ENCODE measurements at places on chromosomes 3 and 15.

GRCh38 chr3:193865339-193865738, 270.6 kb upstream of the HES1 start:
- no peak for DNase-seq

- DNase-seq, result no peak
Observed at GRCh38 chr3:21750831-21751391, at the start of gene ZNF385D. TSS of gene ZNF385D (minus strand) at chr3:21751210. CDS start at chr3:21750916, 294 bp downstream.

- DNase-seq, result no peak
Observed at GRCh38 chr3:184031187-184031792, at the start of gene HTR3D. TSS of gene HTR3D (plus strand) at chr3:184031742. CDS start at chr3:184031742, 0 bp downstream.

DNA sequence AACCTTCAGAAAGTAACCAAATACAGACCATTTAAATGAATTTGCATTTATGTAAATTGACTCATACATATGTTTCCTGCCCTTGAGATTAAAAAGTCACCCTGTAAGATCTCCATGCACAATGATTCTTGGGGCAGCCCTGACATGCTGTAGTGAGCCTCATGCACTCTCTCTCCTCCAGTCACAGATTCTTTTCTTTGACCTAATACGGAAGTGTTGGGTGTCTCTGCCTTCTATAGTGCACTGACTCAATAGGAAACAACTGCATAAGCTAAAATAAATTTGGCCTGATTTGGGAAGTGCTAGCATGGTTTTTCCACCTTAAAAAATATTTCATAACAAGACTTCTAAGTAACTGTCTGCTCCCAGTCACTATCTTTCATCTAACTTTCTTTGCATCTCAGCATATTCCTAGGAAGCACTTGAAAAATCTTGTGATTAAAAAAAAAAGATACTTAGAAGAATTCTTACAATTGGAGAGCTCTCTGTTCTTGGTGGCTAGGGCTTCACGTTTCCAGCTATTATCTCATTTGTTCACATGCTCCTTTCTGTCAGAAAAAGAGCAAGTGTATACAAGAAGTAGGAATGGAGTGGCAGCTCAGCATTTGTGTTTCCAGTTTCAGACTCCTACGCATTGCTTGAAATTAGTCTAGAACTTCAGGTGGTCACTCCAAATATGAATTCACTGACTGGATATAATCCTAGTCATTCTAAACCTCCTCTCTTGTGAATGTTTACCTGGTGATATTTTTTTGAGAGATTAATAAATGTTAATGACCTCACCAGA, 207.9 kb upstream of the COL8A1 start:
- DNase-seq, result no peak

GRCh38 chr3:118974356-118975097, 60.1 kb downstream of the IGSF11 start:
- no peak for DNase-seq

DNA sequence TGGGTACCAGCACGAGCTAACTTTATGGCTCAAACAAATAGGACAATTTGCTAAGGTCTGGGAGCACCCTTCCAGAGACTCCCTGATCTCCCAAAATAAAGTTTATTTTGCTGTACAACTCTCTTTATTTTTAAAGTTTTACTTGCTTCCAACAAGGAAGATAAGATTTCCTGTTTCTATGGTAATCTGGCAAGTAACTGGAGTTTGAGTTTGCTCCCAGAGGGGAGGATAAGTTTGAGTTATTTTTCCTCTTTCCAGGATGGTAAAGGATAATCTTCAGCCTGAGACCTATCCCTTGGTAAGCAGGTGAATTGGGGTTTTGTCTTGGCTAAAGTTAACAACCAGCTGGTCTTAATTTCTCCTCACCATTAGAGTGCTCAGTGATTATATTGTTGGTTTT, 1019.4 kb upstream of the ALCAM start:
- DNase-seq, result no peak

GRCh38 chr3:106030627-106030963, 161.8 kb upstream of the CBLB start:
- no peak for DNase-seq

DNA sequence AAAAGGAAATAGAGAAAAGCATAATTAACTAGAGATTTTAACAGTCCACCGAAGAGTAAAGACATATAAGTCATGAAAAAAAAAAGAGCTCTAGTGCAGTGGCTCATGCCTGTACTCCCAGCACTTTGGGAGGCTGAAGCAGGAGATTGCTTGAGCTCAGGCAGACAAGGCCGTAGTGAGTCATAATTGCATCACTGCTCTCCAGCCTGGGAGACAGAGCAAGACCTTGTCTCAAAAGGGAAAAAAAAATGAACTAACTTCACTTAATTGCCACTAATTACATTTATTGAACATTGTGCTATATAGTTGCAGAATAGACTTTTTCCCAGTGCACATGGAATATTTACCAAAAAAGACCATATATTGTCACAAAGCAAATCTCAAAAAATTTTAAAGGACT, 221.8 kb downstream of the CBLB start:
- no peak for DNase-seq

- no peak for DNase-seq
Observed at GRCh38 chr3:170207717-170208116, 14.5 kb upstream of the PRKCI start.

GRCh38 chr15:94910166-94910565, 678.8 kb downstream of the MCTP2 start:
- no peak for DNase-seq

DNA sequence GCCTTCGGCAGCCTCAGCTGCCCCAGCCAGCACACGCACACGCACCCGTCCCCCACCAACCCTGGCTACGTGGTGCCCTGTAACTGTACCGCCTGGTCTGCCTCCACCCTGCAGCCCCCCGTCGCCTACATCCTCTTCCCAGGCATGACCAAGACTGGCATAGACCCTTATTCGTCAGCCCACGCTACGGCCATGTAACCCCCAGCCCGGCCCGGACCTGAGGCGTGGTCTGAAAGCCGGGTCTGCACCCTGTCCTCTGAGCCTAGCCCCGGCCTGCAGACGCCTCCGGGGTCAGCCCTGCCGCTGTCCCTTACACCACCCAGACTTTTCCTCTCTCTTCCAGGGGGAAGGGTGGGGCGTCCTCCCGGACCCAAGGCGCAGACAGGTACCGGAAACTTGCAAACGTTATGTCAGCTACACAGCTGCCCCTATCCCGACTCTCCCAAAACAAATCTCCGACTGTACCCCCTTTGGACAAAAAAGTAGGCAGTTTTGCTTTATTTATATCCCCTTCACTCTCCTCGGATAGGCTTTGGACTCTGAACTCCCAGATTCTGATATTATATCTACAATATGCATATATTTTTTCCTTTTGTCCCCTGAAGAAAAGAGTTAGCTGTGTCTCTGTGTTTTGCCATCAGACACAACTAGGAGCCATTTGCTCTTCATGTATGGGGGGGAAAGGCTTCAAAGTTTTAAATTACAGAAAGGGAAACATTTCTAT, 1.4 kb downstream of the SOX14 start:
- DNase-seq, result no peak

- DNase-seq, result no peak
Observed at GRCh38 chr3:13364602-13365271, 55.4 kb downstream of the NUP210 start.

- no peak for DNase-seq
Observed at GRCh38 chr15:90191344-90191687, 9.8 kb upstream of the SEMA4B start.

GRCh38 chr3:5754602-5755001, 567.1 kb downstream of the EDEM1 start:
- no peak for DNase-seq

GRCh38 chr15:90679959-90680358, 37.2 kb upstream of the BLM start:
- no peak for DNase-seq

DNA sequence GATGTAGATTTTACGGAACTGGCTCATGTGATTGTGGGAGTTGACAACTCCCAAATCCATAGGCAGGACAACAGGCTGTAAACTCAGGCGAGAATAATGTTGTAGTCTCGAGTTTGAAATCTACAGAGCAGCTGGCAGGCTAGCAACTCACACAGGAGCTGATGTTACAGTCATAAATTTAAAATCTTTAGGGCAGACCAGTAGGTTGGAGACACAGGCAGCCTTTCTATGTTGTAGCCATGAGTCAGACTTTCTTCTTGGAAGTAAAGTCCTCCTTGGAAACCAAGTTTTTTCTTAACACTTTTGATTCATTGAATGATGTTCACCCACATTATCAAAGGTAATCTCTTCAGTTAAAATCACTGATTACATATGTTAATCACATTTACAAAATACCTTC, 89.1 kb upstream of the ALCAM start:
- no peak for DNase-seq

DNA sequence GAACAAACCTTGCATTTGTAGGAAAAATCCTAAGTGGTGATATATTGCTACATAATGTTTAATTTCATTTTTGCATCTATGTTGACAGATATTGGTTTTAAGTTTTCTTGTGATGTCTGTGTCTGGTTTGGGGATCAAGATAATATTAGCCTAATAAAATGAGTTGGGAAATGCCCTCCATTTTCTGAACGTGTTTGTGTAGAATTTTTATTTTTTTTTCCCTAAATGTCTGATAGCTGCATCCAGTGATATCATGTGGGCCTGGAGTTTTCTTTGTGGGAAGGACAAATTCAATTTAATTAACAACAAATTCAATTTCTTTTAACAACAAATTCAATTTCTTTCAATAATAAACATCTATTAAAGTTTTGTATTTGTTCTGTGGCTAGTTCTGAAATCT, 35.1 kb downstream of the NEDD4 start:
- no peak for DNase-seq

DNA sequence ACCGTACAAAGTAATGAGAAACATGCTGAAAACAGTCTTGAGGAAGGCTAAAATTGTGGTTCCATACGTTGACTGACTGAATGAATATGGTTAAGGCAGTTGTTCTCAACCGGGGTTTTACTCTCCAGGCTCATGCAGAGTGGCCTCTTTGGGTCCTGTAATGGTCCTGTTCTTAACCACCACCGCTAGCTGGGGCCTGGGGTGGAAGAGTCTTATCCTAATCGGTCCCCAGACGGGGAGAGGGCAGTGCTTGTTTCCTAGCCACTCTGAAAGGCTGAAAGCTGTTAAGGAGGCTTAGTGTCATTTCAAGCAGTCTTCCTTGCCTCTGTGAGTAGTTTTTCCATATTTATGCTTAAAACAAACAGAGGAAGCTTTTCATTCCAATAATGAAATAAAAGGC, 32.0 kb downstream of the SELENOT start:
- DNase-seq, result no peak

DNA sequence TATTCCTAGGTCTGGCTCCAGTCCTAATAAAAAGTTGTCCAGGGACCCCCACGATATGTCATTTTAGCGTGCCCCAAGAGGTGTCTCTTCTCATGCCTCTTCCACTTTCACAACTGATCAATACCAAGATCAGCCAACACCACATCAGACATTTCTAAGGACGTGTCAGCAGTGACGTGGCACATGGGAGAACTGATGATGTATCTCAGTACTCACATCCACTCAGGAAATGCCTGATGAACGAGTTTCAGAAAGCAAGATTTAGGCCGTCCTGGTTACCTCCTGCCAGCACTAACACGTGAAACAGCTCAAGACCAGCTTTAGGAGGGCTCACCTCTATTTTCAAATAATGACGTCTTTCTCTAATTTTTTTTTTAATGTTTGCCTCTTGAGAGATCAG, 19.6 kb downstream of the VGLL4 start:
- DNase-seq, result no peak

DNA sequence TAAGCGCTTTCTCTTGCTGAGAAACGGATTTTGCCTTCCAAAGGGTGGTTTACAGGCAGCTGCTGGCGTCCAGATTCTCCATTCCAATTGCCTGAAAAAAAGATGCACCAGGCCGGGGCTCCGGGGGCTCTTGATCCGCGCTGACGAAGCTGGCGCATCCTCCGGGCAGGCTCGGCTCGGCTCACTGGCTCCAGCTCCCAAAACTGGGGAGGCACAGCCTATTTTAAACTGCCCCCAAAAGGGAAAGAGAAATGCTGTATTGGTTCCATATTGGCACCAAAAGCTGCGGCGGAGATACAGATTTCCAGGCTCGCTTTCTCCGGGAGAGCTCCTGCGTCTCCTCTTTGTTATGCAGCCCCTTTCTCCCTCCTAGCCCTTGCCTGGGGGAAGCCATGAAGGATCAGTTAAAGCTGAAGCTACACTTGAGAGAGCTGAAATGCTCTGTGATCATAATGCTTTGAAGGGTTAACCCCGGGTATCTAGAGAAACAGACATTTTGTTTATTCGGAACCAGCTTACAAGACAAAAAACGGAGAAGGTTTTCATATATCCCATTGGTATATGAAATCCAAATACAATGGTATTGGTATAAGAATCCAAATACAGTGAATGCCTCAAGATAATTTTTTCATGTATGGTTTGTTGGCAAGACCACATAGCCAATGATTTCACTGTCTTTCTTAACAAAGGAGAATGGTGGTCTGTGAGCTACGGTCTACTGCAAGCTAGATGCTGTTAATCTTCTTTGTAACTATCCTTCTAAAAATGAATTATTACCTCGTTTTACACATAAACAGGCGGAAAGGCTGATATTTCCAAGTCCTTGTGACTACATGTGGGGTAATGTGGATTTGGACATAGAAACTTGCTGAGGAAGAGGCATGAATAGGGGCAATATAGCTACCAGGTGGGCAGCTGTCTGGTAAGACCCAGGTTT, 693 bp downstream of the CD200 start:
- no peak for DNase-seq

DNA sequence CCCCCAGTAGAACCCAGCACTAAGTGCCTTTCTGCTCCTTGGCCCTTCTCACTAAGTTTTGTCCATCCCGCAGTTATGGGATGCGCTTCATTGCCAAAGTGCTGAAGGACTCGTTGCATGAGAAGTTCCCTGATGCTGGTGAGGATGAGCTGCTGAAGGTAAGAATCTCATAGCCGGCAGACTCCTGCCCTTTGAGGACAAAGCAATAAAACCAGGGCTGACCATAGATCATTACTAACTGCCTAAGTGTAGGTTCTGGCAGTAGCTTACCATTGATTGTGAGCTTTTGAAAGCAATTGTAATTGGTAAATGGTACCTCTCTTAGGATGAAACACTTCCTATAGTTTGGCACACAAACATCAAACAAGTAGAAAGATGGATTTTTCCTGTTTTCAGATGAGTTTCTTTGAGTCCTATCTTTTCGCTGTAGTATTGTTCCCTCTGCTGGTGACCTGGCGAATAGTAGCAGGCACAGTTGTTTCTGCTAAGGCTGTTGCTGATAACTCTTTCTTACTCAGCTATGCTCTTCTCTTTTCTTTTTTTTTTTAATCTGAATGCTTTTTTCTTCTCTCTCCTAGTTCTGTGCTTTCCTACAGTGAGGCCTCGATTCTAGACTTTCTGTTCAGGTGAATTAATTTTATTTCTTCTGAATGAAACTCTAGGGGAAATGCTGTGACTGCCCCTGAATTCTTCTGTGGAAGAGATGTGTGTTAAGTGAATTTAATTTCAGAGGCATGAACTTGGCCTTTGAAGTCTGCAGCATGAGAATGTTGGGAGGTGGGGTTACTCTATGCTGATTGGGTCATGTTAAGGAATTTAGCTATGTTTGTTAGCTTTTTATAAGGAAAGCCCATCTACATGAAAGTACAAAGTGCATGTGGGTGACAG, 47.4 kb upstream of the CRTC3 start:
- peak; percentile 17 for DNase-seq

- DNase-seq, result no peak
Observed at GRCh38 chr15:101177866-101178265, 74.0 kb downstream of the CHSY1 start.

GRCh38 chr3:102471001-102471400, 36.2 kb downstream of the ZPLD1 start:
- DNase-seq, result no peak

- no peak for DNase-seq
Observed at GRCh38 chr15:68204776-68205557, at the start of gene CALML4. TSS of gene CALML4 (minus strand) at chr15:68205332. CDS start at chr15:68205247, 85 bp downstream.

- no peak for DNase-seq
Observed at GRCh38 chr15:51793521-51794305, 35.7 kb upstream of the TMOD3 start.

All from activated T-helper 1 cell treated with anti-CD3 and anti-CD28 coated beads, Interleukin-2, amount 50 U/mL, for 16 hours (primary cell).